ENCODE measurements at places on chromosomes 7 and 10.

DNA sequence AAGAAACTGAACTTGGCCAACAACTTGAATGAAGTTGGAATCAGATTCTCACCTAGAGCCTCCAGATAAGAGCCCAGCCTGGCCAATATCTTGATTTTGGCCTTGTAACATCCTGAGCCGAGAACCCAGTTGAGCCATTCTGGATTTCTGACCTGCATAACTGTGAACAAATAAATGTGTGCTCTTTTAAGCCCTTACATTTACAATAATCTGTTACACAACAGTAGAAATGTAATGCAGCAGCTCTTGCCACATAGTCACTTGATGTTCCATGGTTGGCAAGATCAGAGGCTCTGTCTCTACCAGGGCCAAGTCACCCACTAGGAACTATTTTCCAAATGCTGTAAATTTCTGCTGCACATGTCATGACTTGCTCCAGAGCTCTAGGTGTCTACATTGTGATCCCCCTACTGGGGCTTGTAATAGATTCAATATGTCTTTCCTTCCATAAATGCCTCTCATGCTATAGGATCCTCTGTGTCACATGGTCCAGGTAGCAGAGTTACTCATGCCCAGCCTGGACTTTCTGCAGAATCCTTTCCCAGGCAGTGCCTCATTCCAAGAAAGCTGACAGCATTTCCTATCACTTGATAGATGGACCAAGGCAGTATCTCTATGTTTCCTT is 11.4 kb upstream of the RBM20 start:
- no peak for DNase-seq

GRCh38 chr7:19982841-19983835 is 209.7 kb upstream of the TMEM196 start:
- no peak for DNase-seq

DNA sequence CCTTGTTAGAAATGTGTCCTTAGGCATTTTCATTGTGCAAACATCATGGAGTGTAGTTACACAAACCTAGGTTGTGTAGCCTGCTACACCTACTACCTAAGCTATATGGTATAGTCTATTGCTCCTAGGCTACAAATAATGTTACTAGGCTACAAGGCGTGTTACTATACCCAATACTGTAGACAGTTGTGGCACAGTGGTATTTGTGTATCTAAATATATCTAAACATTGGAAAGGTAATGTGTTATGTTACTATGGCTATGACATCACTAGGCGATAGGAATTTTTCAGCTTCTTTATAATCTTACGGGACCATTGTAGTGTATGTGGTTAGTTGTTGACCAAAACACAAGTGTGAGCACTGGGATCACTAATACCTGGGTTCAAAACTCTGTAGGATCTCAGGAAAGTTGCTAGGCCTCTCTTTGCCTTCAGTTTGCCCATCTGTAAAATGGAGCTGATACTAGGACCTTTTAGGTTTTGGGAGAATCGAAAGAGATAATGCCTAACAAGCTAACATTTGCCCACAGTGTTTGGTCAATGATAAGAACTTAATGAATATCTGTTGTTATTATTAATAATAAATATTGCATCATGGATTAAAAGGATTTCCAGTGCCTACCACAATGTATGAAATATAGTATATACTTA is 2.7 kb downstream of the BICC1 start:
- DNase-seq, result no peak

DNA sequence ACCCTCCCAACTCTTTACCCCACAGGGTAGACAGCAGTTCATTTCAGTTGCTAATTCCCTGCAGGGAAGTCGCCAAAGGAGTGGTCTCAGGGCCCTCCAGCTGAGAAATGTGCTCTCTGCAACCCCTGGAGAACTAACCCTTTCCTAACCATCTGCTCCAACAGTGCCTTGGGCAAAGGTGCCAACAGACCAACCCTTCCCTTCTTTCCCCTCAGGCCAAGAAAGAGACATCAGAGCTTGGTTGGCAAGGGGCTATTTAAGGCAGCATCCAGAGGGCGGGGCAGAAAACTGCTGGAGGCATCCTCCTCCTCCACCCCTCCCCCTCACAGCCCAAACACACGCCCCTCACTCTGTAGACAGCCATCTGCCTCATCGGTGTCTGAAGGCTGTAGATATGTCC is 1.7 kb downstream of the SORBS1 start:
- DNase-seq, result no peak

- DNase-seq, result no peak
These were observed 6.5 kb downstream of the ASB13 start for GRCh38 chr10:5659702-5660528.

- no peak for DNase-seq
These were observed 8.3 kb downstream of the PSTK start for GRCh38 chr10:122988501-122988900.

DNA sequence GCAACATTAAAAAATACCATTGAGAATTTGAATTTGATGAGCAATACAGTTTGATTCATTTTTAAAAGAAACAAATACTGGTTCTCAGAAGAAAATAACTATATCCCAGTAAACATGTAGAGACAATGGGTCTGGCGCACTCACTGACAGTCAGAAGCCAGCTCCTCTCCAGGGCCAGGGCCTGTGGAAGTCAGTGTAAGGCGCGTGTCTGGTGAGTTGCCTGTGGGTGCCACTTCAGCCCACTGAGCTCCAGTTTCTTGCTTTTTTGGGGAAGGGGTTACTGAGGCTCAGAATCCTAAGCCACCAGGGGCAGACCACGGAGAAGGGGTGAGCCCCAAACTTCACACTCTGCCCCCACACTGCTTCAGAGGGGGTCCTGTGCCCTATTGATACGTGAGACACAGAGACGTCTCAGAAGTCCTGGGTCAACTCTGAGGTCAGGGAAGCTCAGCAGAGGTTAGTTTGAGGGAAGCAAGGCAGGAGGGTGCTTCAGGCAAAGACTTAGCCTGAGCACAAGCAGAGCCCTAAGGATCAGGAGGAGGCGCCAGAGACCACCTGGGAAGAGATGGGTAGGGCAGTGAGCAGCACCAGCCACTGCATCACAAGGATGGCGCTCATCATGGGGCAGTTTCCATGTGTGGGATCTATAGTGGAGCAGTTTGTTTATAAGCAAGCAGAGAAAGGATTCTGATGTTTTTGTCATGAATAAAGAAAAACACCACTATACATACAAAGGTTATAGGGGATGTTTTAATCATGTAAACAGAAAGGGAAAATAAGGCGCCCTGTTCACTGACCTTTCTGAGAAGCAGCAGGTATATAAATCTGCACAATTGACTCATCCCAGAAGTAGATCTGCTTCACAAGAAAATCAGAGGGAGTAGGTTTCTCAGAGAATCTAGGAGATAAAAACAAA is 95.7 kb downstream of the PKD1L1 start:
- DNase-seq, result no peak

GRCh38 chr10:67837541-67838314 is at the start of gene DNAJC12:
DNAJC12 (minus strand) TSS chr10:67838188; CDS start chr10:67838011, 177 bp downstream.
- DNase-seq, result no peak

DNA sequence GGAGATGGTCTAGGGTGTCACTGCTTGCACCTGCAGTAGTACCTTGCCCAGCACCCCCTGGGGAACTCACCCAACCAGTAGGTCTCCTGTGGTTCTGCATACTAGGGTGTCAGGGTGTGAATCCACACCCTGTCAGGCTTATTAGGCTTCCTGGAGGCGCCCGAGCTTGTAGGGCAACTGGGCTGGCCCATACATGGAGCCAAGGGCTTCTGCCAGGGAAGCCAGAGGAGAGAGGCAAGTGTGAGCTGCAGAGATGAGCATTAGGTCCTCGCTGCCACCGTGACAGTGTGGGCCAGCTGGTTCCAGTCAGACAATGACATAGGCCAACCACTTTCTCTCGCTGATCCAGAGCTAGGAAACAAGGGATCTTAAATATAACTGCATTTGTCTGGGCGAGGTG is 11.2 kb downstream of the MXI1 start:
- DNase-seq, result no peak

GRCh38 chr7:13947535-13947934 is 41.9 kb downstream of the ETV1 start:
- no peak for DNase-seq
